ENCODE measurements at places on chromosomes 4 and X. TPM values are rescaled to one million over a fixed set of nuclear protein-coding genes. Genes with fewer than 3 reads are reported as not detected.

GRCh38 chrX:926991-927390 lies 285.5 kb downstream of the CRLF2 start:
- no peak for DNase-seq

SYP gene
- total RNA-seq, result 0.14 TPM

FAM9C gene
- not detected for total RNA-seq

SHROOM4 gene
- 39.0 TPM for total RNA-seq

FAAH2 gene
- total RNA-seq, result 1.1 TPM

CXCR3 gene
- not detected for total RNA-seq

DNA sequence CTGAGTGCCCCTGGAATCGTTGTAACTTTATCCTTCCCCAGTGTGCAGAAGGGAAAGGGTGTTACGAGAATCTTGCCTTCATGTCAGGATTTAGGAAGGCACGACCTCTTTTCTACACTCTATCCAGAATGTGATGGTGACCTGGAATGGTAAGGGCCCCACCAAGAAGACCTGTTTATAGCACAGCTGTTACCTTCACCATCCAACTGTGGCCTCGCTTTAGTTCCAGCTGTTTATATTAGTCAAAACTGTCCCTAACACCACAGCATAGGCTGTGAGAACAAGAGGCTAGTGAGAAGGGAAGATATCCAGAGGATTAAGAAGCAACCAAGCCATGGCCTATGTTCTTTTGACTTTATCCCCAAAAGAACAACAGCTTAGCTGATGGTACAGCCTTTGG lies 28.0 kb downstream of the ARX start:
- no peak for DNase-seq

- DNase-seq, result no peak
These were observed 277.4 kb upstream of the PITX2 start for GRCh38 chr4:110900213-110900769.

TMEM185A gene
- total RNA-seq, result 17.1 TPM

DNA sequence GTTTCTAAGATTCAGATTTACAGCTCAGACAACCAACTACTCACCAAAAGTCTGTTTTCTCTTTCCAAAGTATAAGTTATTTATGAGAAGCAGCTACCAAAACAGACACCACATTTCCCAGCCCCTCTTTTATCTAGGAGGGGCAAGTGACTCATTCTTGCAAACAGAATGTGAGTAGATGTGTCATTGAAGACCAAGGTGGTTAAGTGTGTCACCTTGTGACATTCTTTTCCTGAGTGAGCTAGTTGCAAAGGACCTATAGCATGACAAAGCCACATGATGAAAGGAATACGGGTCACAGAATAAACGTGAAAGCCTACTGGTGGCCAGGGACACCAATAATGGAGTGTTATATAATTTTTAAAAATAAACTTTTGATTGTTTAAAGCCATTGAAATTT lies 50.0 kb downstream of the SLC7A11 start:
- DNase-seq, result peak; percentile 39

DNA sequence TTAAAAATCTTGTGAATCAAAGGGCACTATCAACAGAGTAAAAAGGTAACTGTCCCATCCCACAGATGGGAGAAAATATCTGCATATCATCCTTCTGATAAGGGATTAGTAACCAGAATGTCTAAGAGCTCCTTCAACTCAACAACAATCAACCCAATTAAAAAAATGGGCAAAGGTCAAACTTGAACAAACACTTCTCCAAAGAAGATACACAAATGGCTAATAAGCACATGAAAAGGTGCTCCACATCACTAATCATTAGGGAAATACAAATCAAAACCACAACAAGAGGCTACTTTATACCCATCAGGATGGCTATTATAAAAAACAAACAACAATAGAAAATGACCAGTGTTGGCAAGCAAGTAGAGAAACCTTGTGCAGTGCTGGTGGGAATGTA lies 43.3 kb downstream of the TMEM165 start:
- DNase-seq, result no peak

DNA sequence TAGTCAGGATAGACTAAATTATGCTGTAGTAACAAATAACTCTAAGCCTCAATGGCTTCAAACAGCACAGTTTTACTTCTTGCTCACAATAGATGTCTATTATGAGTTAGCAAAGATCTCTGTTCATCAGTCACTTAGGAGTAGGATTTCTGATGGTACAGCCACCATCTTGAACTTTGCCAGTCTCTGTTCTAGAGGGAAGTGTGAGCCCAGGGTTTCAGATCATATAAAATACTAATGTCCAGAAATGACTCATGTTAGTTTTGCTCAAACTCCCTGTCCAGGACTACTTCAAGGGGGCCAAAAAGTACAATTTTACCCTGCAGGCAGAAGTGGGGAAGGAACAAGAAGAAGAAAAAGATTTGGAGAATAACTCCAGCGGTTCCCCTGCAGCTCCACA lies 77.1 kb upstream of the LSM6 start:
- DNase-seq, result no peak

DNA sequence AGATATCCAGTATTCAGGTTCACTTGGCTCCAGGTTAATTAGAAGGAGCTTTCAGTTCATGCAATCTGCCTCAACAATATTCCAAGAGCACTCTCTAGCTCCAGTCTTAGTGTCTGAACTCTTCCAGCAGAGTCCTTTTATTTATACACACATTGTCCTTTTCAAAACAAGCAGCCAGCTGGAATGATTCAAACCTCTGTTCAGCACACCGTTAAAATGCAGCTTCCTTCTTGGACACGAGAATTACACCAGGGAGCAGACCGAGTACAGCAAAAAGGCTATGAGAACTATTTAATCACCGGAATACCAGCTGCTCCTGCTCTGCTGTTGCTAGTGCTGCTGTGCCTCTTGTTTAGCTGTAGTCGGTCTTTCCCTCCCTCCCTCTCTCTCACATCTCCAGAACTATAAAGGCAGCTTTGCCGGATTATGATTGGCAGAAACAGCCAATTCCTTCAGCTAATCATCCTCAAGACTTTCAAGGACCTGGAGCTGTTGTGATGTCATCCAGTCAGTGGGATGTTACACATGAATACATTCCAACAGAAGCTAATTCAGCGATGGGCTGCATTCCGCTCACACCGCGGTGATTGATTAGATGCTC lies at the start of gene NDST4:
TSS of gene NDST4 (minus strand) at position 115 of the 601 bp plus-strand sequence. CDS start 36,584 bp downstream, outside the sequence.
- no peak for DNase-seq

GRCh38 chrX:6678313-6678712 lies 143.4 kb upstream of the VCX3A start:
- no peak for DNase-seq
